ENCODE measurements at places on chromosomes 6 and 20. TPM values are rescaled to one million over a fixed set of nuclear protein-coding genes. Genes with fewer than 3 reads are reported as not detected.

The DUSP15 gene
- total RNA-seq, result 0.57 TPM

The JPH2 gene
- 0.63 TPM for total RNA-seq

The ARMC12 gene
- 0.50 TPM for total RNA-seq

The TPX2 gene
- total RNA-seq, result 25.2 TPM

The TAB2 gene
- total RNA-seq, result 25.9 TPM
